ENCODE measurements at places on chromosomes 11 and 22.

- DNase-seq, result no peak
Measured at GRCh38 chr11:109978895-109979294, 114.3 kb upstream of the ZC3H12C start.

DNA sequence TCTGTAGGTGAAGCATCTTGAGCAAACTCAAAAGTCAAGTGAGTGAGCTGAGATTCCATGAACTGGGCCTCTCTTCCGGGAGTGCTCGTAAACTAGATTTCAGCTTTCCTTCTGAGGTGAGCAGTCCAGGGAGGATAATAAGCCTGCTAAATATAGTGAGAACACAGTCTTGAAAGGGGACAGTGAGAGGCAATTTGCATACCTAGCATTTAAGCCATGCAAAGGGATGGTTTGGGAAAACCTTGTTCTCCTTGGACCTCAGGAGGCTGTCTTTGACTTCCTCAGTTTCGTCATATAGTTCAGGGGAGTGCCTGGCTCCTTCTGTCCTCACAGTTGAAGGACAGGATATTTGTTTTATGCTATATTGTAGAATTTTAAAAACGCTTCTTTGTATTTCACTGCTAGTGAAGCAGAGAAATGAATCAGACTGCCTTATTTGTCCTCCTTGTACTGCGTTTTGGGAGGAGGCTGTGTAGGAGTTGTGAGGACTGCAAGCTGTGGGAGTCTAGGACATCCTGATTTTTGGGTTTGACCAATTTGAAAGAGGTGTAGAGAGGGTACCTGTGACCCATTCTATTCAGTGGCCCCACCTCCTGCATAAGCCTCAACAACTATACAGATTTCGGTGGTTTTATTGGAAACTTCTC, 11.0 kb upstream of the SORL1-AS1 start:
- no peak for DNase-seq

DNA sequence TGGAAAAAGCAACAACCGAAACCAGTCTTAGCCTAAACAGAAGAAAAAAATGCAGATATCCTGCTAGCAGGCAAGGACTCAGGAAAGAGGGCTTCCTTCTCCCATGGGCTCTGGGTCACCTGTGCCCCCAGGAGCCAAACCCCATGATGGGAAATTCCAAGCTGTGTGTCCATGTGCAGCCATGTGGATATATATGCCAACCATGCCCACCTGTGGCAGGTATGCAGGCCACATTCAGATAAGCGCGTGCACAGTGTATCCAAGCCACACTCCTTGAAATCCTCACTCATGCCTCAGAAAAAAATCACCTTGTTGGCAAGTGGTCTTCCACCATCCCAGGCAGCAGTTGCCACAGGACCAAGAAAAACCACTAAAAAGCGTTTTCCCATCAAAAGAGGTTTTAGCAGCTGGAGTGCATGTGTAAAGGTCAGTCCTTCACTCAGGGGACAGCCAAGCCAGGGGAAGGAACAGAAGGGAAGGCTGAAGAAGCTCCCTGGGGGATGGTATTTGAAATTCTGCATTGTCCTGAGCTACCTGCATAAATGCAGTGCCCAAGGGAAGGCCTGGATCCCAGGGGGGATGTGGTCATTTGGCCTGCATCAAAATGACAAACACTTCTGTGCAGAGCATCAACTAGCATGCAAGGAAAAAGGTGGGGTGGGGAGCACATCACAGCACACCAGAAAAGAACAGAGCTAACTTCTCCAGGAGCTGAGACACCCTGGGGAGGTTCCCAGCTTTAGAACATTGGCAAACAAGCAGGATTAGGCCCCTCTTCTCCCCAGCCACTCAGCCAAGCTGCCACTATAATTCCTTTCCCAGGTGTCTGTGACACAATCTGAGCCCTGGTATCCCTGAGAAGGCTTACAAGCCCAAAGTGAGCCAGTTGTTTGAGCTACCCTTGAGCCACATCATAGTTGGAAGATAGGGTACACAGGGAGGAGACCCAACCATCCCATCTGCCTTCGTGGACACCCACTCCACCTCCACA, 76.2 kb downstream of the GALNT18 start:
- no peak for DNase-seq

GRCh38 chr22:31272522-31273446, 19.5 kb downstream of the PIK3IP1 start:
- peak; percentile 79 for DNase-seq

DNA sequence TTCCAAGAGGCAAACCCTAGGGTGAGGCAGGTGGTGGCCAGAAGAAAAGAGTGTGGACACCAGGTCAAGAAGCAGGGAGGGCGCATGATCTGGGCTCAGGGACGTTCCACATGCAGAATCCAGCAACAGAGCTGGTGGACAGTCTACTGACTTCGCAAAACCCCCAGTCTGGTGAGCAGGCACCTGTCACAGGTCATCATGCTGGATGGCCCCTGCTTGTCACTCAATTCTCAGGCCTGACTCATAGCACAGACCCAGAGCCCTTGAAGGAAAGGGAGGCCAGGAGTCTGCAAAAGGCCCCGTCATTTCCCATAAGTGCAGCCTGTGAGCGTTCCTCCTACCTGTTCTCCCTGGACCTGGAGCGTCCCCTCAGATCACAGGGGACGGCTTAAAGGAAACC, 18.2 kb downstream of the APOL4 start:
- DNase-seq, result no peak

DNA sequence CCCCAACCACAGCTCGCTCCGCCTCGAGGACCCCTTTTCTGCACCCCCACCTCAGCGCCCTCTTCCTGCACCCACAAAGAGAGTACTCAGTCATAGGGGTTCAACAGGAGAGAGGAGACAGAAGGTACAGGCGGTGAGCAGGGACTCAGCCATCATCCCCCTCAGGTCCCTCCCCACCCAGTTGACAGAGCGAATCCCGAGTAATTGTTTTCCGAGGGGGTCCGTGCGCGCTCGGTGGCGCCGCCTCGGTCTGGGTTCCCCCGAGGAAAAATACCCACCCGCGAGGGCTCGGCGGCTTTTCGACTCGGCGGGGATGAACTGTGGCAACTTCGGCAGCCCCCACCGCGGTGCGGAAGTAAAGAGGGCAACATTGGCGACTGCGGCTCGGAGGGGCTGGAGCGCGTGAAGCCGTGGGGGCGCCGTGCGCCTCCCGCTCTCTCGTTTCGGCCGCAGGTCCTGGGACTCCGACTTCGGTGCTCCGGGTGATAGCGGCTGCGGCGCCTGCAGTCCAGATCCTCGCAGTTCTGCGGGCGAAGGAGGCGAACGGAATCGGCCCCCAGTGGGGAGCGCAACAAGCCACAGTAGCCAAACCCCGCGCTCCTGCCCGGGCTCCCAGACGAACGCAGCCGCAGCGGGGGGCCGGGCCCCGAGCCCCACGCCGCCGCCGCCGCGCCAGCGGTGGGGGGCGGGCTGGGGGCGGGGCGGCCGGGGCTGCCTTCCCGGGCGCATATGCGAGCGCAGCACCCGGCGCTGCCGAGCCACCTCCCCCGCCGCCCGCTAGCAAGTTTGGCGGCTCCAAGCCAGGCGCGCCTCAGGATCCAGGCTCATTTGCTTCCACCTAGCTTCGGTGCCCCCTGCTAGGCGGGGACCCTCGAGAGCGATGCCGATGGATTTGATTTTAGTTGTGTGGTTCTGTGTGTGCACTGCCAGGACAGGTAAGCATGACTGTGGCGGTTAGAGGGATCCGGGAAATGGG, at the start of gene NELL1:
NELL1 (plus strand) TSS at position 743 of the 976 bp plus-strand sequence.
- no peak for DNase-seq

GRCh38 chr11:119616586-119617339, 112.2 kb downstream of the NECTIN1 start:
- DNase-seq, result no peak

GRCh38 chr11:31160504-31161422, 208.8 kb downstream of the DCDC1 start:
- DNase-seq, result no peak

DNA sequence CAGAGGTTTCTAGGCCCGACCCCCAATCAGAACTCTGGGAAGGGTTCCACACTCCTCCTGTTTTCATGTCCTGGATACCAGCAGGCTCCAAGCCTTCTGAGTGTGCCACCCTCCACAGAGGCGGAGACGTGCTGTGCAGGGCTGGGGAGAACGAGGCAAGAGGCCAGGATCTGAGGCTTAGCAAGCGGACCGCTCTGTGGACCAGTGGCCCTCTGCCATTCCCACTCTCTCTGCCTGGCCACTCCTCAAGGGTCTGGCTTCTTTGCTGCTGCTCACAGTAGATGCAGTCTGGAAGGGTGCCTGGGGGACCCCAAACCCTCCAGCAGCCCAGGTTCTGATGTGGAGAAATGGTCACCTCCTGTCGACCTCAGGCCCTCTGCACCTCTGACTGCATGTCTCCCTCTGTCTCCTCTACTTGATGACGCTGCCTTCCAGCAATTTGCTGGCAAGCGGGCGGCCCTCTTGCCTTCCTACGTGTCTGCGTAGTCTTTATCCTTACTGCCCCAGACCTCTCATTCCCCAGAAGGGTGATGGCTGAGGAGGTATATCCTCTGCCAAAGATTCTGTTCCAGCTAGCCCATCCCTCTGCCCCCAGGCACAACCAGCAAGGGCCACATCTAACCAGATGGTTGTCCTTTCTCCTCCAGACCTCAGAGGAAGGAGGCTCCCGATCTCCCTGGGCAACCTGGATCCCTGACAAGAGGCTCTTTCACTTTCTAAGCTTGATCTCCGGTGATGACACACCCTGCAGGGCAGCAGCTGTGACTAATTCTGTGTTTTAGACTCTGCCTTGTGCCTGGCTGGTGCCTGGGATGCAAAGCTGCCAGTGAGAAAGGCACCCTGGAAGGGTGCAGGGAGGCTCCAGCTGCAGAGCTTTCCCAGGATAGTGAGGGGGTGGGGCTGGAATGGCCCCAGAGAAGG, 87.3 kb downstream of the NAT10 start:
- DNase-seq, result peak; percentile 53

DNA sequence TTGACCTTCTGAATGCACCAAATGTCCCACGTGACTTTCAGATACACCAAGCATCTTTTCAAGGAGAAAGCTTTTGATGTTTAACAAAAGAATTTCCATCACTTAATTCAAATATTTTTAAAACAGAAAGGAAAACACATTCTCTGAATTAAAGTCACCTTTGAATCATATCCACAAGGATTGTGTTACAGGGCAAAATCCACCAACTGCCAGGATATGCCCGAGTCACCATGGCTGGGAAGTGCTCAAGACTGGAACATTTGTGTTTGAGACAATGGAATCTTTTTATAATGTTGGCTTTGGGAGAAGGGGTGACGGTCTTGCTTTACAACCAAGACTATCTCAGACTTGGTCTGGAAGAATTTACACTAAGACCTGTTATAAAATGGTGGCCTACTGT, 40.8 kb downstream of the BID start:
- no peak for DNase-seq

- no peak for DNase-seq
Measured at GRCh38 chr11:2806351-2807024, 79.1 kb downstream of the CDKN1C start.

GRCh38 chr11:90434858-90435257, 212.0 kb upstream of the CHORDC1 start:
- DNase-seq, result peak; percentile 22

DNA sequence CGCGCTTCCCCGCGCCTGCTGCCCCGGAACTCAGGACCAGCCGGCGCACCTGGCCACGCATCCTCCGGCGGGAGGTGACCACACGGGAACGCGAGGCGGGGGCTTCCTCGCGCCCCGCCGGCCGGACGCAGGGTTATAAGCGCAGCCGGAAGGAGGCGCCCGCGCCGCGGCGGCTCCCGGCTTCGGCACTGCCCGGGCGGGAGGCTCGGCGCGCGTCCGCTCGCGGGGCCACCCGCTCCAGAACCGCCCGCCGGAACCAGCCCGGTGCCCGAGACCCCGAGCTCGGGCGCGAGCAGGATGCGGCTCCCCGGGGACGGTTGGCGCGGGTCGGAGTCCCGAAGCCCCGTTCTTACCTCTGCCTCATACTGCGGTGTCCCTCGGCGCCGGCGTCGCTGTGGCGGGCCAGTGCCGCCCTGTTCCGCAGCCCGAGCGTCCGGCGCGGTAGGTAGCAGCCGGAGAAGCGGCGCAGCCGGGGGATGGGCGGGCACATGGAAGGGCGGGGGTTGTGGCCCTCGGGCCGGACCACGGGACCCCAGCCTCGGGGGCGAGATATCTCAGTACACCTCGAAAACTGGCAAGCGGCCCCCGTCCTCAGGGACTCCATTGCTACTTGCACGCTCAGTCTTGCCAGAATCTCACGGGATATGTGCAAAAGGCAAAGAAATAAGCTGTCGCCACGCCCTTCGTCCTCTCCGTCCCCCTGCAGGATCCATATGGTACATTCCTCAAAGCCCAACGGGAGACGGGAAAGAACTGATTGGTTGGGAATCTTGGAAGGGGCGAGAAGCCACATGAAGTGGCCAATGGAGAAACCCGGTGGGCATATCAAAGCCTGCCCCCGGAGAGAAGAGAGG, 23.1 kb downstream of the MICAL3 start:
- DNase-seq, result peak; percentile 98

DNA sequence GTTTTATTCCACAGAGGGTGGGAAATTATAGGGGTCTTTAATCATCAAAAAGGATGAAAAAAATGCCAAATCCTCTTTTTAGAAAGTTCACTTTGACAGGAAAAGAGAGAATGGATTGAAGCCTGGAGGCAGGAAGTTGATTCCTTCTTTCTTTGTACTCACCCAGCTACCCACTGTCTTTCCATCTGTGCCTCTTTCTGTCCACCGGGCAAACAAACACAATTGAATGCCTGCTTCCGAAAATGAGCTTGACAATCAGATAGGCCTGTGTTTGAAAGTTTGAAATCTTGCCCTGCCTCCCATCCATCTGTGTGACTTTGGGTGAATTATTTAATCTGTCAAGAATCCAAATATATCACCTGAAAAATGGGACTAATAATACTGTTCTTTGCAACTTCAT, 81.1 kb downstream of the SCN3B start:
- DNase-seq, result no peak

DNA sequence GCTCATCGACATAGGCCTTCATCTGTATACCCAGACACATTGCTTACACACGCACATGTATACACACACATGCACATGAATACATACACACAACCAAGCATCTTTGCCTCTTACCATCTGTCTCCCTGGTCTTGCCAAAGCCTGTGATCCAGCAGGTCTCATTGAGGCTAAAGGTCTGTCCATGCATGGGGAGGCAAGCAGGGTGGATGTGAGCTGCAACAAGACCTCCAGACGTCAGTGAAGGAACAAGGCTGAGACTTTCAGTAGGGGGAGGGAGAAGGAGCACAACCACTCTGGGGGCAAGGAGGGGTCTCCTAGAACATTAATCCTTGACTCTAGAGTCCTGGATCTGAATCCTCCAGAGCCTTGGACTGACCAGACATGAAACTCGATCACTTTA, 23.7 kb downstream of the TMPRSS13 start:
- DNase-seq, result no peak

GRCh38 chr11:72528121-72528520, 93.8 kb upstream of the CLPB start:
- no peak for DNase-seq

DNA sequence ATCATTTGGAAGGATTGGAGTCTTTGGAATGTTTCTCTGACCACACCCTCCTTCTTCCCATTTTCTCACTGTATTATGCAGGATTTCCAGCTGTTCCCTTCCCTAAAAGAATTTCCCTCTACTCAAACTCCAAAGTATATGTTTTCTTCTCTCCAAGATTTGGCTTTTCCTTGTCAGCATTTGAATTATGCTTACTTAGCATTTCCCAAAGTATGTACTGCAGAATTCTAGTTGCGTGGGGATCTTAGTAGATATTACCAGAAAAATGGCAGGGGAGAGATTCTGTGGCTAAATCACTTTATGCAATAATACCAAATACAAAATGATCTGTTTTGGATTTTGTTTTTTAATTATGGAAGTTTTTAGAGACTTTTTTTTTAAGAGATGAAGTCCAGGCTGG, 142.3 kb downstream of the OR4C45 start:
- no peak for DNase-seq

GRCh38 chr11:81004576-81004975, 1563.7 kb upstream of the TENM4 start:
- peak; percentile 5 for DNase-seq

GRCh38 chr11:112457532-112457931, 196.9 kb upstream of the PLET1 start:
- no peak for DNase-seq

Data from pons (tissue), 1 donor.